GM19239 (cell line): ENCODE measurements at places on chromosomes 5 and 9.

GRCh38 chr5:178586396-178586795 lies 3.8 kb downstream of the COL23A1 start:
- no peak for DNase-seq

DNA sequence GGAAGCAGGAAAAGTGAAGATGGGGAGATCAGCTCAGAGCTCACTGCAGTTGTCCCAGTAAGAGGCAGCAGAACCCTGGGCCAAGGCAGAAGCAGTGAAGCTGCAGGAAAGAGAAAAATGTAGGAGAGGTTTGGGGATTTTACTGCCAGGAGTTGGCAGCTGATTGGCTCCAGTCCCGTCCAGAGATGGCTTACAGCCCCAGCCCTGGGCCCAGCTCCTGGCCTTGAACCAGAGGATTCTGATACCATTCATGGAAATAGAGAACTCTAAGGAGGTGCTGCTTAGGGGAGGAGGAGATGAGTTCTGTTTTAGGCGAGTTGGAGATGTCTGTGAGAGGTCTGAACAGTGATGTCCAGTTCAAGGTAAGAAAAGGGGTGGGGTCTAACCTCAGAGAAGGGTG lies 4.6 kb downstream of the MORN5 start:
- no peak for DNase-seq

DNA sequence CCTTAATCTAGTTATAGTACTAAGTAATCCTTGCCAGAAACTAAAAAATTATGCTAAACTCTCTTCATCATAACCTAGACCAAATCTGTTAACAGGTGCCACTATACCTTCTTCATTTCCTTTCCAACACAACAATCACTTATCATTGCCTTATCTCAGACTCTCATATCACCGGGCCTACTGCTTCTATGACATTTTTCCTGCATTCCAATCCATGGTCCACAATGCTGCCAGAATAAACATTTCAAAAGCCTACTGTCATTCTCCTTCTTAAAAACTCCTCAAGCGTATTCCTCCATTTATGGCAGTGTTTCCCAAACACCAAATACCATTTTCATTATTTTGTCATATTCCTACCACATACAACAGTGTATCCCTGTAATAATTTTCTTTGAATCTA lies 6.5 kb downstream of the PPP6C start:
- no peak for DNase-seq

GRCh38 chr5:1266791-1267190 lies 28.1 kb downstream of the TERT start:
- DNase-seq: no peak

DNA sequence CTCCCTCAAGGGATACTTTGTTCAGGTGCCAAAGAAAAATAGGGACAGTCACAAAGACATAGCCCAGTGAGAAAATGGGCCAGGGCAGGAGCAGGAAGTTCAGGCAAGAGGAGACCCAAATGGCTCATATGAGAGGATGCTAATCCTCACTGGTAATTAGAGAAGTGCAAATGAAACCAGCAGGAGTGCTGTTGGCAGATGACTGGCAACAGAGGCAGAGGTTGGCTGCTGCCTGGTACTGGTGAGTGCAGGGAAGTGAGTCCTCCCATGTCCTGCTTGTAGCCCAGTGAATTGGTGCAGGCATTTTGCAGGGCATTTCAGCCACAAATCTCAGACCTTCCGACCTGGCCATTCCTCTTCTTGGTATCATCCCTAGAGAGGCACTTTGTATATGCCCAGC lies 23.5 kb downstream of the ODF2 start:
- no peak for DNase-seq

- peak; percentile 83 for DNase-seq
These were observed 52.3 kb downstream of the PSD2 start for GRCh38 chr5:139847790-139848507.

DNA sequence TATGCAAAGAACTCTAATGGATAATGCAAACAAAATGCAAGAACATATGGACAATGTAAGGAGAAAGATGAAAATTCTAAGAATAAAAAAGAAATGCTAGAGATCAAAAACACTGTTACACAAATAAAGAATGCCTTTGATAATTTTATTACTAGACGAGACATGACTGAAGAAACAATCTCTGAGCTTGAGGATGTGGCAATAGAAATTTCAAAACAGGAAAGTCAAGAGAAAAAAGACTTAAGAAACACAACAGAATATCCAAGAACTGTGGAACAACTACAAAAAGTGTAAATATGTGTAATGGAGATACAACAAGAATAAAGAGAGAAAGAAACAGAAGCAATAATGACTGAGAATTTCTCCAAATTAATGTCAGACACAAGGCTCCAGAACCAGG lies 140.5 kb upstream of the ACOT12 start:
- DNase-seq: no peak

DNA sequence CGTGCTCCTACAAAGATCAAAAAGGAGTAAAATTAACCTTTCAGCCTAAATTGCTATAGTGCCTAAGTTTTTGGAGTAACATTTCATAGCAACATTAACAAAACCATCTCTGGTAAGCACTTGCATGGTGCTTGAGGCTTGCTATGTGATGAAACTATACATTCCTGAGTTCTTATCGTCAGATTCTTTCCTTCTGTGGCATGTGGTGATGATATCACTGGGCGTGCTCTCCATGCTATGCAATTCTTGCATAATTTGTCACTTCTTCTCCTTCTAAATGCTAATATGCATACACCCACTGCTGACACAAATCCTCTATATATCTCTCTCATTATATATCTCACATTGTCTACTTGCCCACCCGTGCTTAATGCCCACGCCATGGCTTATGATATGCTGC lies 2019.9 kb downstream of the MAT2B start:
- DNase-seq: no peak

DNA sequence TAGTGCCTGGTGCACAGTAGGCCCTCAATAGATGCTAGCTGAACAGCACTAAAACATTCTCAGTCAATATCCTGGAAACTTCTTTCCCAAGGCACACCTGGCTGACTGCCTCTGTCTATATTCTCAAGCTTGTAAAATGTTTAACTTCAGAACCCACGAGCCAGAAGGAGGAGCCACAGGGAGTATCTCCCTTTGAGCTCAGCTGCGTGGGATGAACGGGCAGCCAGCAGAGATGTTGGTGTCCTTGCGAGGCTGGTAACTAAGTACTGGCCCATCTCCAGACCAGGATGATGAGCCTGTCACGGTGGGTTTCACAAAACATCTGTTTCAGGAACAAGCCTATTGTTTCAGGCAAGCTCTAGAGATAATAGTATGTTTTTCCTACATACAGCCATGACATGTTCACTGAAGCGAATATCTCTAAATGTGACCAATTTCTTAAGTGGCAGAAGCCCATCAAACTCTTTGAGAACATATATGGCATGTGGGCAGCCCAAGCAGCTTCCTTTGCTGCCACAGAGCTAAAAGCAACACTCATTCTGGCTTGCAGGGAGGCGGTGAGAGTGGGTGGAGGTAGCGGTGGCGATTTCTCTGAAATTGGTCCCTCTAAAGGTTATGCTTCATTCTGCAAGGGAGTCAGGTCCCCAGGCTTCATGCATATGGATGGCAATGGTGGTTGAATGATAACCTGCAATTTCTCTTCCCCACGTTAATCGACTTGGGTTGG lies 206.2 kb downstream of the TTLL11 start:
- no peak for DNase-seq

DNA sequence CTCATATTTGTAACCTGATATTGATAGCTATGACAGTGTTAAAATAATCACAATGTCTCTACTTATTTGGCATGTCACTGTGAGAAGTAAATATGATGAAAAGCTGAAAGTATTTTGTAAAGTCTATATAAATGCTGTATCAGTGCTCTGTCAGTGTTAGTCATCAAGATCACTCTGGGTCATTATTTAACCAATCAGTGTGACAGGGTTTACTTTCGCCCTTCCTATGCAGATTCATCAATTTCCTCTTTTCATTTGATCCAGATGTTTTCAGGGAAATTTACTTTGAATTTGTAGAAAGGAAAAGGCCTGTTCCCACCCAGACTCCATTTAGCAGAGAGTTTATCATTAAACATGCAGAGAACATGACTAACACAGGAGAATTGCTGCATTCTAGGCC lies 9.9 kb upstream of the PCSK5 start:
- no peak for DNase-seq

DNA sequence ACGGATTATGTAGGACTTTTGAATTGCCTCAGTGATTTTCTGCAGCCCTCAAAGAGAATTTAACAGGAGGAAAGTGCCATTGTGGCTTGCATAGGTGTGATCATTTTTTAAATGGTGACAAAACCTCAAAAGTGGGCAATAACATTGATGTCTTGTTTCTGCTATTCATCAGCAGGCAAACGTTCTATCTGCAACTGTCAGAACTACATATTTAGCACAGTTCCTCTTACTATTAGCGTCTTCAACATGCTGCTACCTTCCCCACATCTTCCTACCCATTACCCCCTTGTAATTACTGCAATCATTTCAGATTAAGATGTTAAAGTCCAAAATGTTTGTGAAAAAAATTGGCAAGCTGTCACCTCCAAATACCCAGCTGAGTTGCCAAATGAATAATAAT lies 254.6 kb downstream of the SMARCA2 start:
- no peak for DNase-seq

GRCh38 chr5:93607367-93608258 lies 24.6 kb downstream of the NR2F1 start:
- no peak for DNase-seq

- DNase-seq: no peak
These were observed 113.4 kb upstream of the CNTLN start for GRCh38 chr9:17021387-17021970.

DNA sequence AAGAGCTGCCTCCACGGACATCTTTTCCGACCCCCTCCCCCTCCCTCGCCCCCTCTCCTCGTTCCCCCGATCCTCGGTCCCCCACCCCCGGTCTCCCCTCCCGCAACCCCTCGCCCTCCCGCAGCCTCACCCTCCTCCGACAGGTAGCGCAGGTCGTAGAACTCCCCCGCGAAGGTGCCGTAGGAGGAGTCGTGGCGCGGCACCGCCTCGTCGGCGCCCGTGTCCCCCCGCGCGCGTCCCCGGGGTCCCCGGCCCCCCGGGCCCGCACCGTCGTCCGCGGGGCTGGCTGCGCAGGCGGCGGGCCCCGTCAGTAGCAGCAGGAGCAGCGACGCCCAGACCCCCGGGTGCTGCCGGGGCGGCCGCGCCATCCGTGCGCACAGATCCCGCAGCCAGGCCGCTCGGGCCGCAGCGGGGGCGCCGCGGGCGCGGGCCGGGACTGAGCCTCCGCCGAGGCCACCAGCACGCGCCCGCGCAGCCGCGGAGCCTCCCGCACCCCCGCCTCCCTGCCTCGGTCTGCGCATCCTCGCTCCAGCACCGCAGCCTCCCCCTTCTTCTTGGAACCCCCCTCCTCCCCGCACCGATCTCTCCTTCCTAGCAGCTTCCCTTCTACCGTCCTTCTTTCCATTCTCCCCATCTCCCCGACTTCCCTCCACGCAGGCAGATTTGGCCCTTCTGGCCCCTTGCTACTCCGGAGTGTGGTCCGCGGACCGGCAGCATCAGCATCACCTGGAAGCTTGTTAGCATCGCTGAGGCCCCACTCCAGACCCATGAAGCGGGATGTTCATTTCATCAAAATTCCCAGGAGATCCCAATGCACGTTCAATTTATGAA lies at the start of gene FRRS1L:
Gene FRRS1L, minus strand, starts transcription at position 479 of the 831 bp plus-strand sequence. Its CDS starts 111 bp downstream, at position 368.
- DNase-seq: no peak

GRCh38 chr9:101417977-101418376 lies 17.6 kb downstream of the ALDOB start:
- no peak for DNase-seq

DNA sequence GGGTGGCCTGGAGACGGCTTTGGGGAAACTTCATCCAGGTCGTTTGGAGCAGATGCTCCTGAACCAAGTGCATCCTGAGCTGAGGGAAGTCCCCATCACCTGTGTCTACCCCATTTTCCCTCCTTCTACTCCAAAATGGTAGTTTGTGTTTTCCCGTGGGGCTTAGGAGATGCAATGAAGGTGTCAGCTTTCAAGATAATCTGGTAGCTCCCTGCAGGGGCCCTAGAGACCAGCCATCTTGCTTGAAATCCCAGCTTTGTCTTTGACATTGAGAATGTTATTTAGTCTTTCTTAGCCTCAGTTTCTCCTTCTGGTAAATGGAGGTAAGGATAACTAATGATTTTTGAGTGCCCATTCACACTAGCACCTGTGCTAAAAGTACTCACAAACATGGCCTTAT lies 77.4 kb downstream of the WWC1 start:
- no peak for DNase-seq

DNA sequence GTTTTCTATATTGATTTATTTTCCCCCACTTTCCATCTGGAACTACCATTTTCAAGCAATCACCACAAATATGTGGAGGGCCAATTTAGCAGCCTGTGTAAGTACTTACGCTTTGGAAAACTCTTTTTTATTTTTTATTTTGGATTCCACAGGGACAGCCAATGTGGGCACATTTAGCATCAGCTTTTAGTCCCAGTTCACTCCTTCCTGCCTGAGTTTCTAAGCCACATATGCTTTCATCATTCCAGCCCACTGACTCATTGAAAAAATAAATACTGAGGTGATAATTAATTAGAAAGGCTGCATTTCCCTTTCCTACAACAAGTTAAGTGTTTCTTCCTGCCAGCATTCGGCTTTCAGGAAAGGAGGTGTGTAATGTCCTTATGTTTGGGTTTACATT lies 76.8 kb downstream of the TMEM167A start:
- no peak for DNase-seq

DNA sequence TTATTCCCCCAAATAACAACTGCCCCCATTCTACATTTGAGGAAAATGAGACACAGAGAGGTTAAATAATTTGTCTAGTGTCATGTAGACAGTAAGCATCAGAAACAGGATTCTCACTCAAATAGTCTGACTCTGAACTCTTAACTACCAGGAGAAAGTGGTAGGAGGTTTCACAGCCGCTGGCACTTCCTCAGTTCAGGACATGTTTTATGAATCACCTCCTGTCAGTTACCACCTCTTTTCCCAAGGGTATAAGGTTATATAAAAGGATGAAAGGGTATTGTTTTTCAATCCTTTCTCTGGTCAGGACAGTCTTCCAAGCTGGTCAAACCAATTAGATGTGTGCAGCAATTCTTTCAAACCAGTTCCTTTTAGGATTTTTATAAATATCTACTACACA lies 52.1 kb downstream of the TSSK1B start:
- DNase-seq: no peak

GRCh38 chr5:126519637-126520592 lies 75.1 kb downstream of the ALDH7A1 start:
- no peak for DNase-seq
